ENCODE measurements at places on chromosomes 11 and 22.

- DNase-seq, result no peak
These were observed 420.7 kb upstream of the CADM1 start for GRCh38 chr11:115924744-115925567.

- DNase-seq, result no peak
These were observed 21.8 kb downstream of the OR5AN1 start for GRCh38 chr11:59380263-59381059.

DNA sequence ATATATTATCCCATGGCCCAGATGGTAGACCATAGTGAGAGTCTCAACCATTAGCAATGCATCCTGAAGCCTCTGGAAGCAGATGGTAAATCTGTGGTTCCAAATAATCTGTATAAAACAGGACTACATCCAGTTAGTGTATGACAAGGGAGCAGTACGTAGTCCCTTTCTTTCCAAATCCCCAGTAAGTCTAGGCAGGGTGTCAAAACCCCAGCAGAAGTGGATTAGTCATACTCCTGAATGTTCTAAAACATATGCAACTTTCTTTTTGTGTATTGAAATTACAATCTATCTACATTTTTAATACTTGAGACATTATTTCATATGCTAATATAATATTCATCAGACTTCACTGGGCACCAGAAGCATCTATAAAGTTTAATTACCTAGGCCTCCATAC lies 295.1 kb upstream of the ANO5 start:
- DNase-seq, result no peak

- no peak for DNase-seq
These were observed 78.1 kb upstream of the ALKBH3 start for GRCh38 chr11:43802509-43802908.

GRCh38 chr11:17413414-17414316 lies 25.2 kb upstream of the KCNJ11 start:
- no peak for DNase-seq

GRCh38 chr11:19087658-19088057 lies 27.1 kb upstream of the MRGPRX2 start:
- peak; percentile 79 for DNase-seq

DNA sequence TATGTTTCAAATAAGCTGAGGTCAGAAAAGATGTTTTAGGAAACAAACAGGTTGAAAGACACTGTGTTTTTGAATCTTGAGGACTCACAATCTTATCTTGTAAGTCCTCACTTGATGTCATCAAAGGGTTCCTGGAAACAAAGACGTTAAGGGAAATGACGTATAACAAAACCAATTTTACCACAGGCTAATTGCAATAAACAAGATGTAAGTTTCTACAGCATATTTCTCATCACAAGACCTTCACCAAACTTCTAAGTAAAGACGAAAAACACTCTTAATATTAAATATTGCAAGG lies 433.5 kb upstream of the FAT3 start:
- DNase-seq, result no peak
